ENCODE measurements at places on chromosomes 16 and 17.
A peak's percentile ranks its signal among the peaks of the same experiment; 100 is the strongest.

DNA sequence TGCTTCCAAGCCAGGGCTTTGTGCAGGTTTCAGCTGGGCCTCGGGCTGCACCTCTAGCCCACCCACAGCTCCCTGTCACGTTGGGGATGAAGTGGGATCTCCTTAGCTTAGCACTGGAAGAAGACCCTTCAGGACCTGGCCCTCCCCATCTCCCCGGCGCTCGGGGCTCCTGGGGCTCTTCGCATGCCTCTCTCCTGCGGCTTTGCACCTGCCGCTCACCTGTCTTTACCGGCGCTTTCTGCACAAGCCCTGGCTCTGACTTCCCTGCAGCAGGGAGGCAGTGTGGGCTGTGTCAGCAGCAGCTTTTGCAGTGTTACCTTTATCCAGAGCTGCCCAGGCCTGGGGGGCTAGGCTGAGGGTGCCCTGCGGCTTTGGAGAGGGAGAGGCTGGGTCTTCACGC is 52.3 kb downstream of the NT5M start:
- DNase-seq: no peak

GRCh38 chr17:35089586-35090296 is 26.2 kb upstream of the RFFL start:
- DNase-seq: peak; percentile 66

DNA sequence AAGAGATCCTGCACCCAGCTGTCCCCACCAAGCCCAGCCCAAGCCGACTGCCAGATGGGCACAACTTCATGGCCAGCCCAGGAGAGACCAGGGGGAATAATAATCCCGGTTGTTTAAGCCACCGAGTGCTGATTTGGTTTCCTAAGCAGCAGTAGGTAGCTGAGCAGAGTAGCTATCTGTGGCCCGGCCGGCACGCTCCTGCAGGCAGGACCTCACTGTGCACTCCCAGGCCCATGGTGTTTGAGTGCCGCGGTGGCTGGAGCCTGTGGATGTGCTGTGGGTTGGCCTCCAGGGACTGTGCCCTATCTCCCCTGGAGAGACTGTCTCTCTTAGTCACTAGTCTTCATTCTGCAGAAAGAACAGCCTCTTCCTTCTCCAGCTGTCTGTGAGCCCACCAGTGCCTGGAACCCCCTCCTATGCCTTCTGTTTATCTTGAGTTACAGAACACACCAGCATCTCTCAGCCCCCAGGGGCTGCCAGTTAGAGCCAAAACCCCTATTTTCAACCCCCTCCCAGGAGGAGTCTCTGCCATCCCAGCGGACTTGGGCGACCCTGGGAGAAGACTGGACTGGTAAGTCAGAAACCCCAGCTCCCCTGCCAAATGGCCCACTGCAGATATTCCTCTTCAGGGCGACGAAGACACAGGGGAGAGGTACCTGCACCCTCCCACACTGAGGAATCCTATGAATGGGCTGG is 152.0 kb downstream of the SDK2 start:
- no peak for DNase-seq

GRCh38 chr16:85002099-85002541 is 9.2 kb downstream of the ZDHHC7 start:
- no peak for DNase-seq

- no peak for DNase-seq
Observed at GRCh38 chr16:67248073-67248400, 742 bp upstream of the SLC9A5 start.

- no peak for DNase-seq
Observed at GRCh38 chr17:32910769-32911168, 17.2 kb upstream of the TMEM98 start.

GRCh38 chr17:79919862-79920720 is 80.9 kb upstream of the CBX4 start:
- DNase-seq: no peak

GRCh38 chr16:85539084-85539483 is 74.0 kb upstream of the GSE1 start:
- DNase-seq: no peak

- DNase-seq: no peak
Observed at GRCh38 chr16:81604960-81605383, 160.4 kb downstream of the CMIP start.

- DNase-seq: no peak
Observed at GRCh38 chr17:51366866-51367265, 106.5 kb downstream of the UTP18 start.

GRCh38 chr17:66605541-66605940 is 229.4 kb upstream of the CACNG5 start:
- DNase-seq: no peak

GRCh38 chr16:4053301-4053845 is 62.9 kb downstream of the ADCY9 start:
- no peak for DNase-seq
